ENCODE measurements at places on chromosomes 2 and 18.

GRCh38 chr2:84885111-84885510, 4.2 kb upstream of the TRABD2A start:
- DNase-seq = no peak

GRCh38 chr2:25420820-25421237, 79.1 kb upstream of the DNMT3A start:
- DNase-seq = no peak

DNA sequence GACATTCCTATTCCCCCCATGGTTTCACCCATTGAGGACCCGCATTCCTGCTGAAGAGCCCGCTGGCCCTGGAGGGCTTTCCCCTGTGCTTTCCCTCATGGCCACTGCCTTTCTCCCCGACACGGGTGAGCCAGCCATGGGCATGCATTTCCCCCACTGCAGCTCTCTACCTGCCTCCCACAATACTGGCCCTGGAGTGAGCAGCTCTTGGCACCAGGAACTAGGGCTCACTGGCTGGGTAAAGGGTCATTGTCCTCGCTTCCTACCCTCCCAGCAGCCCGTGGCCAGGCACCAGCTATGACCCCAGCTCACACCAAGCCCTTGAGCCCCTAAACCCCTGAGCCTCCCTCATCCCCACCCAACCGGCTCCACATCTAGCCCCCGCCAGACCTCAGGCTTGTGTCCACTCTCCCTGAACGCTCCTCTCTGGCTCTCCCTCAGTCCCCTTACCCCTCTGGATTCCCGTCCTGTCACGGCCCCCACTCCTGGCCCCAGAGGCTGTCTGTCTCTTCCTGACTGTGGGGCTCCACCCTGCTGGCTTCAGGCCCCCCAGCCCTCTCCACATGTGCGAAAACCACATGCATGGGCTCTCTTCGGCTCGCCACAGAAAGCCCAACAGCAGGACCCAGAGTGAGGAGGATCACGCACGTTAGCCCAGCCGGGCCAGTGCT, 199.8 kb downstream of the ZFP36L2 start:
- DNase-seq = no peak

DNA sequence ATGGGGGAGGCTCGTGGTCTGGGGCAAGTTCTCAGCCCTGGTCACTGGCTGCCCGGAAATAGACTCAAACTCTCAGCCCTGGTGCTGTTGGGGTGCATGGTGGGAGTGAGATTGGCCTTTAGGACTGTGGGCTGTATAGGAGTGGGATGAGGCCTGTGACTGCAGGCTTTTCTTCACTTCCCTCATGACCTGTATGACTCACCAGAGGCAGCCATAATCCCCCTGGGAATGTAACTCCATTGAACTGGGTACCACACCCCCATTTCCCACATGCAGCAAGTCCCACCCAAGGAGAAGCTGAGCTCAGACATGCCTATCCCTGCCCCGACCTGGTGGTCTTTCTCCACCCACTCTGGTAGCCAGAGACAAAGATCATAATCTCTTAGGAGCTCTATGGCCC, 177.7 kb upstream of the OSR1 start:
- no peak for DNase-seq

- no peak for DNase-seq
Measured at GRCh38 chr18:23229472-23229871, 94.2 kb downstream of the CABLES1 start.

DNA sequence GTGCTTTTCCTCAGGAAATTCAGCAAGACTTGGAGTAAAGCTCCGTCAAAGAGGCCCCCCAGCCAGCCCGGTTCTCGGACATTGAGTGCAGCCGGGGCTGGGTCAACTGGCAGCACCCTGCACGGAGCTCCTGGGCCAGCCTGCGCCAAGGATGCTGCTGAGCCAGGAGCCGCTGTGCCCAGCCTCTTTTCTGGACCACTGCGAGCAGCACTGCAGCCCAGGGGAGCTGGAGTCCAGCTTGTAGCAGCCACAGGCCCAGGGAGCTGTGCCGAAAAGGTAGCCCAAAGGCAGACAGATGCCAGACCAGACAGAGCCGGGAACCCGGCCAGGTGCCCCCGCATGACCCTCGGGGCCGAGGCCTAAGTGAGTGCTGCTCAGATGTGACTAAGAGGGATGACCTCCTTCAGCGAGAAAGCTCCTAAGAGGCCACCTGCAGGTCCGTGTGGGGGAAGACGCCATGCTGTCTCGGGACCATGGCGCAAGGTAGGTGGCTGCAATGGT, 7.3 kb downstream of the CLHC1 start:
- DNase-seq = no peak

GRCh38 chr2:19746611-19747309, 155.0 kb downstream of the TTC32 start:
- DNase-seq = peak; percentile 1

DNA sequence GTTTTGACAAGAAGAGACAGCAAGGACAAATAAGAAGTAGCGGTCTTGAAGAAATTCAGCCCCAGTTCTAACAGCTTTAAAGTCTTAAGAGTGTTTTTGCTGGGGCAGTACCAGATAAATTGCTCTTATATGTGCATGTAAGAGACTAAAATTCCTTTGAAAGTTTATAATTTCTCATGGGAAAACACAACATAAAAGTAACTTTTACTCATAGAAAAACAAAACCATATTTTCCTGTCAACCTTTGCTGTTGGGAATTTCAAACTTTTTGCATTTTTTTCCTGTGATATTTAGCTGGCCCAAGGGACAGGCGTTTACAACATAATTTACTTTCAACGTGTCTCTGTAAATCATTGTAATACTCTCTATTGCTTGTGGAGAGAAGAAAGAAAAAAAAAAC, 767.8 kb upstream of the ZEB2 start:
- no peak for DNase-seq

- DNase-seq = no peak
Measured at GRCh38 chr2:231545105-231545902, 15.1 kb upstream of the NMUR1 start.

DNA sequence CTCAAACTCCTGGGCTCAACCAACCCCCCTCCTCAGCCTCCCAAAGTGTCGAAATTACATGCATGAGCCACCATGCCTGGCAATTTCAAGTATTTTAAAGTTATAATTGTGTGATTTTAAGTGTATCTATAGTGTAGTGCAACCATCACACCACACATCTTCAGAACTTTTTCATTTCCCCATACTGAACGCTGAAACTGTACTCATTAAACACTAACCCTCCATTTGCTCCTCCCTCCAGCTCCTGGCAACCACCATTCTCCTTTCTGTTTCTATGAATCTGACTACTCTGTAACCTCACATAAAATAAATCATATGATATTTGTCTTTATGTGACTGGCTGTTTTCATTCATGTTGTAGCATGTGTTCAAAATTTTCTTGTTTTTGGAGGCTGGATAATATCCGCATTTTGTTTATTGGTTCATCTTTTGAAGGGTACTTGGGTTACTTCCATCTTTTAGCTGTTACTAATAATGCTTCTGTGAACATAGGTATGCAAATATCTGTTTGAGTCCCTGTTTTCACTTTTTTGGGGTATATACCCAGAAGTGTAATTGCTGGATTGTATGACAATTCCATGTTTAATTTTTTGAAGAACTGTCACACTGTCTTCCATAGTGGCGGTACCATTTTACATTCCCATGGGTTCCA, 188.2 kb downstream of the PLCL1 start:
- no peak for DNase-seq

- no peak for DNase-seq
Measured at GRCh38 chr18:79395761-79396404, at the start of gene NFATC1. NFATC1 (plus strand) TSS chr18:79395930; CDS start chr18:79396225, 295 bp downstream.

DNA sequence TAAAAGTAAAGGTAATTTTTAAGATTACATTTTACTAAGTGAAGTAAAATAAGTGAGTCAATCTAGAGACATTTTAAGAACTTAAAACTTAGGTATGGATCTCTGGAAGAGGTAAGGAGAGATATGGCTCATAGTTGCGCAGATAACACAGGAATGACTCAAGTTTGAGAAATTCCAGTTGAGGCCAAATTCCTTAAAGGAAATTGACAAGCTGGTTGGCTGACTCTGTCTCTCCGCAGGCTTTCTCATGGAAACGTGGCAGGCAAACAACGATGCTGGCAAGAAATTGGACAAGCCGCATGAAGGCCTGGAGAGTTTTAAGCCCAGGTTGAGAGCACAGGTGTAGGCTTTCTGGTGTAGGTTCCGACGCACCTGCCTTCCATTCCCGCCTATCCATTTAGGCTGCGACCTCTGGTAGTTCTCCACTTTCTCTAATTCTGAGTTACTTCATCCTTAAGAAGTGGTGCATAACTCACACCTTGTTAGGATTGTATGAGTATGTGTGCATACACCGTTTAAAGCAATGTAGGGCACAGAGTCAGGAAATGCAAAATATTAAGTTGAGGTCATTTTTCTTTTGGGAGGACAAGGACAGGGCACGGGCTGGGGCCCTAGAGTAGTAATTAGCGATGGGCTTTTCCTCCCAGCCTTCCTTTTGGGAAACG, 589 bp upstream of the DAW1 start:
- DNase-seq = no peak

DNA sequence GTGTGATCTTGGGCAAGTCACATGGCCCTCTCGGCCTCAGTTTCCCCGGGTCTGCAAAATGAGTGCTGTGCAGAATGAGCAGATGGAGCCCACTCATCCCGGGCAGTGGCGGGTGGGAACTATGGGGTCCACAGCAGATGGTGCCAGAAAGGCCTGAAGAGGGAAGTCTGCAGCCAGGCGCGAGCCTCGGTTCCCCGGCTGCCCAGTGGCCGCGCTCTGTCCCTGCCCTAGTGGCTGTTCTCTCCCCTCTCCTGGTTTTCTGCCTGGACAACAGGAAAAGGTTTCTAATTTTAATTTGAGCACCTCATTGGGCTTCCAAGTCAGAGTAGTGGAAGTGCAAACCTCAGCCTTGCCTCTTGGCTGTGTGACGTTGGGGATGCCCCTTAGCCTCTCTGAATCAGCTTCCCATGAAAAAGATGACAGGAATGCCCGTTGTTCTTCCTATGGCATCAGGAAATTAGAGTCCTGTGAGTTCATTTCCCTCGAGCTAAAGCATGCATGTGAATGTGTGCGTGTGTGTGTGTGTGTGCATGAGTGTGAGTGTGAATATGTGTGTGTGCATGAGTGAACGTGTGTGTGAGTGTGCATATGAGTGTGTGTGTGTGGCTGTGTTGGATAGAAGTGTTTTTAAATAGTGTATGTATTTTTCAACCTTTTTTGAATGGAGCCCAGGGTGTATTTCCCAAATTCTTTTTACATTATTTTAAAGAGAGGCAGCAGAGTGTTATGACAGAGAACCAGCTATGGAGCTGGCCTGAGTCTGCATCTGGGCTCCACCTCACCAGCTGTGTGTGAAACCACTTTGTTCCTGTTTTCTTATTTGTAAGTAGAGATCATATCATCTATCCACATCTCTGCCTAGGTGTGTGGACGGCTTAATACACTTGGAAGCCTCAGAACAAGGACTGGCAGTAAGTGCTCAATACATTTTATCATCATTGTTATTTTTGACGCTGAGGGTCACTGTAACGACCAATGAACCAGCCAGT, 41.3 kb downstream of the RRM2 start:
- DNase-seq = no peak
